ENCODE measurements at places on chromosomes 2 and 18.
A peak's percentile ranks its signal among the peaks of the same experiment; 100 is the strongest.

- DNase-seq, result no peak
Observed at GRCh38 chr2:154338352-154338967, 360.0 kb upstream of the KCNJ3 start.

DNA sequence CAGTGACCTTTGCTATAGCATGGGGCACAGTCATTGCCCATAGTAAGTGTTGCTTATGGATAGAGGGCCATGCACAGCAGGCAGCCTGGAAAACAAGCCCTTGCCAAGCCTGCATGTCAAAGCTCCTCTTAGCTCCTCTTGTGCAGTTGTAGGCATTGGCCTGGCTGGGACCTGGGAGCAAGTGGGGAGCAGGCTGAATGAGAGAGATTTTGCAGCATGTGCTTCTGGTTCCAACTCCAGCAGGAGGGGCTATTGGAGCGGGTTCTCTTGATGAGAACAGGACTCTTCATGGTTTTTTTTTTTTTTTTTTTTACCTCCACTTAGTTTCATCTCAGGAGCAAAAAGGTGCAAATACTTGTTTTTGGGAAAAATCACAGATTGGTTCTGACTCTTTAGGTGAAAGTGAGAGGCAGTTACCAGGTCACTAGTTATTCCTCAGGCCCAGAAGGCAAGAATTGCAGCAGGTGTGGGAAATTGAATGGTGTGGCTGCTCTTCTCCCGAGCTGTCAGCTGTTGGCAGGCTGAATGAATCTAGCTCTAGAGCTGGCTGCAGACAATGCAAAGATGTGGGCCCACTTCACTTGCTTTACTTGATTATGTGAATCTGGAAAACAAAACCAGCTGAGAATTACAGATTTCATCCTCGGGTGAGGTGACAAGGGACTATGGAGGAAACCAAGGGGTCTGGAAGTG, 95.9 kb downstream of the MAP4K4 start:
- DNase-seq, result no peak

- DNase-seq, result no peak
Observed at GRCh38 chr2:213288913-213289700, 4.8 kb downstream of the SPAG16 start.

DNA sequence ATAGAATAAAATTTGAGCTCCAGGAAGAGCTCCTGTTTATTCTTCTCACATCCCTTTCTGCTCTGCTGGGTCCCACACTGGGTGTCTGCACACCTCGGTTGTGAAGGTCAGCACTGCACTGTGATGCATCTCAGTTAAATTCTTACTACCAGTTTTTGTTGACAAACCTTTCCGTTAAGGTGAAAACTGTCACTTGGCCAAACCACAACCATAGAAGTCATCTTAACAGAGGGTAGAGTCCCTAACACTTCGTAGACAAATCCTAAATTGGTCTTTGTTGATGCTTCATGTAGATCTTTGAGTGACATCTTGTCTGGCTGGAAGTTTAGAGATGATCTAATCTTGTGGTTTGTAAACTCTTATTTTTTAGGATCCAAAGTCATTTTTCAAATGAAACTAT, 167.4 kb upstream of the MAP3K20 start:
- no peak for DNase-seq

DNA sequence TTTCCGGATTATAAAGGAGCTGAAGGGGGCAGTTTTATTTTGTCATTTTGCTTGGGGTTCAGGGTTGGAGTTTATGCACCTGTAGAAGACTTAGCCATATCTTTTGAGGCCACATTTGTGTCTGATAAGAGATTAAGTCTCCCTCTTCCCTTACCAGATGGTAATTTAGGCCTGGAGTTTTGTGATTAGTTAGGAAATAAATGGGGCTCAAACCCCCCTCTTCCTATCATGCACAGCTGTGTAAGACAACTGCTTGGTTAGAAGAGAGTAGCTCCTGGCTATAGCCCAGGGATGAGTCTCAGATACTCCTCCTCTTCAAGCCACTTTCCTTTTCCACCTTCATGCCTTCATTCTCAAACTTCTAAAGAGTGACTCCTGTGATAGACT, 802 bp upstream of the SAP130 start:
- no peak for DNase-seq

DNA sequence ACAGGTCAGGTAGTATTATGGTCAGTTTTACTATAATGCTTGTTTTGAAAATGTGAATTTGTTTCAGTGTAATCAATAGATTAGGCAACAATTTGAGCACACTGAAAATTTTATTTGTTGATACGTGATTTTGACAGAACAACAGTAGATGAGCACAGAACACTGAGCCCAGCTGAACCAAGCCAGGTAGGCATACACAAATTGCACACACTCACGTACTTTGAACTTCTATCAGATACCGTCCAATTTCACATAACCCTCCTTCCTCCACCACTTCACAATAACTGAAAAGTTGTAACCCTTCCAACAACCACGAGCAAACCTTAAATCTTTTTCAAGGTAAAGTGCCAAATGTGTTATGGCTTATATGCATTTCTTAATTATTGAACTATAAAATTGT, 229.5 kb upstream of the TMEFF2 start:
- DNase-seq, result no peak

- DNase-seq, result peak; percentile 33
Observed at GRCh38 chr2:35462226-35462998, 893.2 kb upstream of the CRIM1 start.

Measured in fibroblast of skin of left quadriceps (primary cell).